ENCODE measurements at places on chromosomes 7 and 10.

DNA sequence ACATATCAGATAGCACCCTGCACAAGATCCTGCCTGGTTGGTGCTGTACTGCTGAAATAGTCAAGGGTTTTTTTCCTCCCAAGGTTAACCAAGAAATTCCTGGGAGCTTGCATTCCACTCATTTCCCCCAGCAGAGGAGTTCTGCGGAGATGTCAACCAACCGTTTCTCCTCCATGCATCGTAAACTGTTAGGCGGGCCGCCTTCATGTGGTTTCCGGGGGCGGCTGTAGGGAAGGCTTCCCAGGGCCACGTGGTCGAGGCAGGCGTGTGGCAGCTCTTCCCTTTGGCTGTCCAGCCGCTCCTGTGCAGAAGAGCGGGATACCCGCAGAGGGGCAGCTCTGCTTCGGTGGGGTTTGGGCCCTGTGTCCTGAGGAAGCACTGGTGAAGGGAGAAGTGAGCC lies 113.7 kb downstream of the RGS10 start:
- no peak for DNase-seq

- DNase-seq = no peak
These were observed 147.0 kb downstream of the CDH23 start for GRCh38 chr10:71543608-71544170.

- peak; percentile 18 for DNase-seq
These were observed 63.3 kb upstream of the PAPSS2 start for GRCh38 chr10:87596351-87596750.

DNA sequence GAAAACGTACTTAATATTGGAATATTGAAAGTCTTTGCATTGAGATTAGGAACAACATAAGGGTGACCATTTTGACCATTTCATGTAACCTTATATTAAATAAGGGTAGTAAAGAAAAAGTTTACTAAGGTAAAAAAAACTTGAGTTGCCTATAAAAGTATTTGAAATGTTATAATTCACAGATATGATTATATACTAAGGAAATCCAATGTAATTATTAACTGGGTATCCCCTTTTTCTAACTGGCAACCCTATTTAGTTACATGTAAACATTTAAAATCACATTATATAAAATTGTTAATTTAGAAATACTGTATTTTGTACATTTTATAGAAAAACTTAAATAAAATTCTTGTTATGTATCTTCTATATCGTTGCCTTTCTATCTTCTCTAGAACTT lies 64.2 kb downstream of the TRIM24 start:
- DNase-seq = no peak

DNA sequence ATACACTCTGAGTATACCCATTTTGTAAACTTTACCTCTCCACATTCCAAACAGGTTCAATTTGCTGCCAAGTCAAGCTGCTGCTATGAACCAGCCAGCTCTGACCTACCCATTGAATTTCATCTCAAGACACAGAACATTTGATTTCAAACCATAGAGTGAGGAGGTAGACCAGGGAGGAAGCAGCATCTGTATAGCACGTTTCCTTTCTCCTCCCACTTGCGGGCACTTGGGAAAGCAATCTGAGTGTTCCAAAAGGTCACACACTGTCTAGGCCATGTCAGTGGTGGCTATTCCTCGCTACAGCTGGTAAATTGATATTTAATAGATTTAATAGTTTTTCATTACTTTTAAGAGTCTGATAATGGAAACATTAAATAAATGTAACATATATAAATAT lies 147.8 kb upstream of the EEPD1 start:
- DNase-seq = no peak

DNA sequence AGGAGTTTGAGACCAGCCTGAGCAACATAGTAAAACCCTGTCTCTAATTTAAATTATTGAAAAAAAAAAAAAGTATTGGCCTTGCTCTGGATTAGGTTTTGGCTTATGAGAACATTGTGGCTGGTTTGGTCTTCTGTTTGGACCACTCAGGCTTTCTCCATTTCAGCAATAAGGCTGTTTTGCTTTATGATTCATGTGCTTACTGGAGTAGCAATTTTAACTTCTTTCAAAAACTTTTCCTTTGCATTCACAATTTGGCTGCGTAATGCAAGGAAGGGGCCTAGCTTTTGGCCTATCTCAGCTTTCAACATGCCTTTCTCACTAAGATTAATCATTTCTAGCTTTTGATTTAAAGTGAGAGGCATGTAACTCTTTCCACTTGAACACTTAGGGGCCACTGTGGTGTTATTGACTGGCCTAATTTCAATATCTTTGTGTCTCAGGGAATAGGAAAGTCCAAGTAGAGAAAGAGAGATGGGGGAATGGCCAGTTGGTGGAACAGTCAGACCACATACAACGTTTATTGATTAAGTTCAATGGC lies 38.0 kb upstream of the SRPK2 start:
- no peak for DNase-seq

- peak; percentile 49 for DNase-seq
These were observed 61.8 kb downstream of the ADD3 start for GRCh38 chr10:110069502-110069982.

Measured in GM20000 (cell line).